ENCODE measurements at places on chromosomes 11 and 22.
A peak's percentile ranks its signal among the peaks of the same experiment; 100 is the strongest.

DNA sequence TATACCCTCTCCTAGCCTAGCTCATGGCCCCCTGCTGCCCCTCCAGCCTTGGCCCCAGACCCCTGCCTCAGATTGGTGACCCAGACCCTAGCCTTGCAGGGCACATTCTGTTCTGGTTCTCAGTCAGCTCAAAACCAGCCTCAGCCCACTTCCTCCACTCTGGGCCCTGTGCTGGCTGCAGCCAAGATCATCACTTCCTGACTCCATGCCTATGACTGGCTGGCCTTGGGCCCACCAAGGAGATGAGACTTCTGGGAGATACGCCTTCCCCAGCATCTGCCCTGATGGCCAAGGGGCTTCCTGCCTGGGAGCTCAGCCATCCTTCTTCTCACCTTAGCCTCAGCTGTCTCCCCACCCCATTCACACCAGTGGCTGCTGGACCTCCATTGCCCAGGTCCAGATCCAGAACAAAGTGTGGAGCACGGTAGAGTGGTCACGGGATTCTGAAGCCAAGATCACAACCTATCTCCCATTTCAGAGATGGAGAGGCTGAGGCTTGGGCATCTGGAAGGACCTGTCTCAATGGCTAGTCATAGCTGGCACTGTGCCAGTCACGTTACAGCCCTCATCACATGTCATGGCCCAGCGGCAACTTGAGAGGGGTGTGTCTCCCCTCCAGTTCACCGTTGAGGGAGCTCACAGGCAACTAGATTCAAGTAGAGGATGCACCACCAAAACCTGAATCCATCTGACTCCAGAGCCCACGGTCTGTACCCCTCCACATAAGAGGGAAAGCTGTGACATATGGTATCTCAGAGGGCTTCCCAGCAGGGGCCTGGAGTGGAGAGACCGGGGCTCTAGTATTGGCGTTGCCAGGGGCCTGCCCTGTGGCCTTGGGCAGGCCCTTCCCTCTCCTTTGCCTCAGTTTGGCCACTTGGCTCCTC lies 43.0 kb upstream of the KLHL35 start:
- DNase-seq = peak; percentile 25

DNA sequence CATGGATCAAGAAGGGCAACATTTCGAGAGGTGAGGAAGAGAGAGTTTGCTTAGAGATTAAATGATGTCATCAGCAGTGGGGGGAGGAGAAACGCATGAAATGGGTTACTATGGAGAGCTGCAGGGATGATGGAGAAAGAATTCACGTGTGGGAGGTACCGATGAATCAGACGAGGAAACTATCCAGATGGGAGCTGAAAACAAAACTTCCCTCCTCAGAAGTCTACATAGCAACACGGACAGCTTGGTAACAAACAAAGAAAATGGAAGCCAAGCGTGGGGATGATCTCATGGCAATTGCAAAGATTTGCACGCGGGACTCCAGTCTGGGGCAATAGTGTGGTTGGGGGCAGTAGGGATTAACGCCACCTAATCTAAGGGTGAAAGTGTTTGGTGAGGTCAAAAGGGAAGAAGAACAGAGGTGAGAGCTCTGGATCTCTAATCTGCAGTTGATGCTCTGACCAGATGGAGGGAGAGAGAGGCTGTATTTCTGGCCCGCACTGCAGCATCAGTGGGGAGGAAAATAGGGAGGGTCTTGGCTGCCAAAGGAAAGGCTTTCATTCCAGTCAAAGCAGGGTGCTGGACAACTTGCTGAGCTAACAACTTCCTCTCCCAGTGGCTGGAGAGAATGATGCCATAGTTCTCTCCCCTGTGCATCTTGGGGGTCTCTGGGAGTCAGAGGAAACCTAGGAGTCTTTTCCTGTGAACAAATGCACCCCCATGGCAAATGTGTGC lies 43.4 kb upstream of the CSNK2A3 start:
- DNase-seq = no peak

DNA sequence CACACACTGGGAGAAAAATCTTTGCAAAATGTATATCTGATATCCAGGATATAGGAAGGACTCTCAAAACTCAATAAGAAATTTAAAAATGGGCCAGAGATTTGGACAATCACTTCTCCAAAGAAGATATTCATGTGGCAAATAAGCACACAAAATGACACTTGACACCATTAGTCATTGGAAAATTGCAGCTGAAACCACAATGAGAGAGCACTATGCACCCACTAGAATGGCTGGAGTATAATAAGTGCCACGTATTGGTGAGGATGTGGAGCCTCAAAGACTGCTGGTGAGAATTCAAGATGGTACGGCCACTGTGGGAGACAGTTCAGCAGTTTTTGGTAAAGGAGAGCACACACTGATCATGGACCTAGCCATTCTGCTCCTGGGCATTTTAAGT lies 12.8 kb upstream of the OSBPL5 start:
- DNase-seq = no peak

DNA sequence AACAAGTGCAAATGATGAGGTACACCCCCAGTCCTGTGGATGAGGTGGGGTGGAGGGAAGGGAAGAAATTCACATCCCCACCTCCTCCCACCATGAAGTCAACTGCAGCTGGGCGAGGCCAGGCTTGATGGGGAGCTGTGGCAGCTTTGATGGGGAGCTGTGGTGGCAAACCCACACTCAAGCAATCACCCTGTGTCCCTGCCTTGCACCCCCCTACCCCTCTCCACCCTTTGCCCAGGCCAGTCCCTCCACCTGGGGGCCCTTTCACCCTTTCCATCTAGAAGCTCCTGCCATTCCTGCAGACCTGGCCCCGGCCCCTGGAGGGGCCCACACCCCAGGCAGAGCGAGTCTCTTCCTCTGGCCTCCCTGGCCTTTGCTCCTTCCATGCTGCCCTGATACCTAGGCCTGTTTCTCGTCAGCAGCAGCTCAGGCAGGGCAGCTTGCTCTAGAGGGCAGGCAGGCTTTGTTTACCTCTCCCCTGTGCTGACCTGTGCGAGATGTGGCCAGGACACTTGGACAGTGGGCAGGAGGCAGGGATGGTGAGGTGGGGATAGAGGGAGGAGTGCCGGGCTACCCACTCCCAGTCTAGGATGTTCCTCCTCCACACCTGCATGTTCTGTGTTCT lies 4.5 kb upstream of the FGF3 start:
- DNase-seq = no peak

- no peak for DNase-seq
Measured at GRCh38 chr11:10379871-10380568, 75.0 kb upstream of the AMPD3 start.
